ENCODE measurements at places on chromosomes 7 and 10. TPM values are rescaled to one million over a fixed set of nuclear protein-coding genes. Genes with fewer than 3 reads are reported as not detected.

- H3K4me1 ChIP-seq, result no peaks in the 10 kb centered on the region
- no peak overlapping the region for H3K27ac ChIP-seq
- no peaks in the 10 kb centered on the region for H3K36me3 ChIP-seq
- no peaks in the 10 kb centered on the region for H3K27me3 ChIP-seq
- DNase-seq, result no peak
- no peak overlapping the region for H3K4me3 ChIP-seq
Observed at GRCh38 chr10:131920151-131920550, 19.3 kb downstream of the PPP2R2D start.

GRCh38 chr10:50794490-50794889 is 54.8 kb downstream of the ASAH2B start:
- no peaks in the 10 kb centered on the region for H3K27me3 ChIP-seq
- no peaks in the 10 kb centered on the region for H3K4me1 ChIP-seq
- no peak overlapping the region for H3K27ac ChIP-seq
- no peak overlapping the region for H3K4me3 ChIP-seq

- H3K27ac ChIP-seq, result no peak overlapping the region
- H3K4me3 ChIP-seq, result no peak overlapping the region
- H3K27me3 ChIP-seq, result no peaks in the 10 kb centered on the region
- DNase-seq, result peak; percentile 37
Observed at GRCh38 chr10:98331885-98332284, 63.9 kb upstream of the LOXL4 start.

GRCh38 chr10:30219971-30220751 is 128.9 kb downstream of the MTPAP start:
- H3K4me3 ChIP-seq, result no peak overlapping the region
- peaks cover 5% of the 10 kb centered on the region for H3K27me3 ChIP-seq
- H3K27ac ChIP-seq, result no peak overlapping the region

- no peak overlapping the region for H3K4me3 ChIP-seq
- no peaks in the 10 kb centered on the region for H3K27me3 ChIP-seq
- peaks cover 44% of the 10 kb centered on the region for H3K4me1 ChIP-seq
- no peaks in the 10 kb centered on the region for H3K36me3 ChIP-seq
Observed at GRCh38 chr10:62691336-62691735, 113.2 kb upstream of the ADO start.

DNA sequence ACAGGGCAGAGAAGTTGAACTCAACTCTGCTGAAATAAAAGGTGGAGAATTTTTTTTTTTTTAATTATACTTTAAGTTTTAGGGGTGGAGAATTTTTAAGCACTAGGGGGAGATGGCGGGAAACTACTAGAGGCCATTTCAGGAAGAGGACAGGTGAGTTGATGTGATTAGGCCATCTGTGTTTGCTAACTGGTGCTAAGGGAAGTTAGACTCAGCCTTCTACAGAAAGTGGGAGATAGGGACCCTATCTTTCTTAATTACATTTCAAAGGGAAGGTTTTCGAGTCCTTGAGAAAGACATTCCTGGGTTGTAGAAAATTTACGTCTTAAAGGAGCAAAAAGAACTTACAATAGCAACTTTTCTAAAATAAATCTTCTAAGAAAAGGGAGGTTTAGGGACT is 124.8 kb downstream of the LHFPL3 start:
- no peak overlapping the region for H3K4me3 ChIP-seq
- no peaks in the 10 kb centered on the region for H3K4me1 ChIP-seq
- no peaks in the 10 kb centered on the region for H3K36me3 ChIP-seq
- peaks cover under 1% of the 10 kb centered on the region for H3K27me3 ChIP-seq

- H3K27me3 ChIP-seq, result no peaks in the 10 kb centered on the region
- no peaks in the 10 kb centered on the region for H3K36me3 ChIP-seq
- no peak for DNase-seq
- H3K4me3 ChIP-seq, result no peak overlapping the region
Observed at GRCh38 chr10:103617602-103618385, 124.3 kb downstream of the NEURL1 start.

GRCh38 chr10:102231357-102232318 is 5.5 kb downstream of the ELOVL3 start:
- no peaks in the 10 kb centered on the region for H3K36me3 ChIP-seq

DNA sequence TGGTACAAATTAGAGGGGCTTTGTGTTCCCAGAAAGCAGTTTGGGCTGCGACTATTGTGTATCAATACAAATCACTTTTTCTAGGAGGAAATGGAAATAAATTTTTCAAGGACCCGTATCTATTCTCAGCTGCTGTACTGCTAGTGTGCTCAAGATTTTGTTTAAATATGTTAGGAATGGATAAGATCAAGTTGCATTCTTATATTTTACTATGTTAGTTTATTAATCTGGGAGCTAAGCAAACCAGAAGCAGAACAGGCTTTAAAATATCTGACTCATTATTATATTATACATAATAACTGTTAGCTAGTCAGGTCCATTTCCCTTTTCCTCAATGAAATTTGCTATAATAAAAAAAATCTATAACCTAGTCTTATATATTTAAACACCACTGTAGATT is 11.1 kb upstream of the GLCCI1 start:
- no peak overlapping the region for H3K27ac ChIP-seq
- H3K4me3 ChIP-seq, result no peak overlapping the region
- no peaks in the 10 kb centered on the region for H3K4me1 ChIP-seq
- H3K36me3 ChIP-seq, result no peaks in the 10 kb centered on the region
- H3K27me3 ChIP-seq, result no peaks in the 10 kb centered on the region

- H3K27me3 ChIP-seq, result no peaks in the 10 kb centered on the region
- no peak for DNase-seq
- H3K27ac ChIP-seq, result no peak overlapping the region
- peaks cover 7% of the 10 kb centered on the region for H3K4me1 ChIP-seq
- H3K36me3 ChIP-seq, result peaks cover under 1% of the 10 kb centered on the region
- H3K4me3 ChIP-seq, result no peak overlapping the region
Observed at GRCh38 chr7:149884541-149884940, 10.8 kb downstream of the ATP6V0E2 start.

GRCh38 chr10:29160150-29160617 is 128.7 kb upstream of the LYZL1 start:
- no peaks in the 10 kb centered on the region for H3K27me3 ChIP-seq
- no peak overlapping the region for H3K4me3 ChIP-seq
- H3K4me1 ChIP-seq, result no peaks in the 10 kb centered on the region
- H3K36me3 ChIP-seq, result no peaks in the 10 kb centered on the region
- no peak overlapping the region for H3K27ac ChIP-seq

DNA sequence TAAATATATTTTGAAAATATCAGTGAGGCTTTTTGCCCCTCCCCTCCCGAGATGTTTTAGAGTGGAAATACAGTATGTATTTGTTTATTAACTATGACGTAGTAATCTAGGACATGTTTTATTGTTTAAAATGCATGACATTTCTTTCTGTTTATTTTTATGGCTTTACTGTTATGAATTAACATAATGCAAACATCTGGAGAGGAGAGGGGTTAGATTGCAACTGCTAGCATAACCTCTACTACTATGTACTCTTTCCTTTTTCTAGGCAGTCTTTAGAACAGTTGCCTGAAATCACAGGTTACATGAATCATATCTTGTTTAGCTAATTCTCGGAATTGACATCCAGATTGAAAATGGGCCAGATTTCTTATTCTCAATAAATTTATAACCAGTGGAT is 7.4 kb downstream of the BTAF1 start:
- H3K27me3 ChIP-seq, result no peaks in the 10 kb centered on the region
- no peak for DNase-seq

TEX36 gene
- not detected for total RNA-seq

Data from natural killer cell (primary cell).